ENCODE measurements at places on chromosomes 6 and 20. TPM values are rescaled to one million over a fixed set of nuclear protein-coding genes. Genes with fewer than 3 reads are reported as not detected.

GRCh38 chr6:86192123-86192522 is 549.4 kb upstream of the SYNCRIP start:
- DNase-seq, result no peak

DNA sequence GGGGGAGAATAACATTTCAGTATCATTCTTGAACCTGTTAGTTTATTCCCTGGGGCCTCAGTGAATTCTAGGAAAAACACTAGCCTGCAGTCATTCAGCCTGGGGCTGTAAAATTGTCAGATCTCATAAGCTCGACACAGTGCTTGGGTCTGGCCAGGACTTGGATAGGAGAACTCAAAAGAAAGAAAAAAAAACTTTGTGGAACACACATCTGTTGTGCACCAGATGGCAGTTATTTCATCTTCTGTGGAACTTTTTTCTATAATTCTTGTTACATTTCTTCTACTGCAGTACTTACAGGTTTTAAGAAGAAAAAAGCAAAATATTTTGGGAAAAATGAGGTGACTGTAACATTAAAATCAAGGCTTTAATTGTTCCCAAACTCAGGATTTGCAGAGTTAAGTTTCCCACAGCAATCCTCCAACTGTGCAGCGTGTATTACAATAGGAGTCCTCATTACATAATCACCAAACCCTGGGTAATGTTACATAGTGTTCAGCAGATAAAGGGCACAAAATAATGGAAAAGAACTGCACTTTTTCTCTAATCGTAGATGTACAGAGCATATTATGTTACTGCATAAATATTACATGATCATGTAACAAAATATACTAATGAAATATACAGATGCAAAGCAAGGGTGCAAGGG is 531.1 kb upstream of the CITED2 start:
- DNase-seq, result no peak

GRCh38 chr6:49733680-49734079 is 10.5 kb downstream of the CRISP3 start:
- DNase-seq, result no peak

GRCh38 chr20:10987651-10988383 is 314.0 kb upstream of the JAG1 start:
- no peak for DNase-seq

DNA sequence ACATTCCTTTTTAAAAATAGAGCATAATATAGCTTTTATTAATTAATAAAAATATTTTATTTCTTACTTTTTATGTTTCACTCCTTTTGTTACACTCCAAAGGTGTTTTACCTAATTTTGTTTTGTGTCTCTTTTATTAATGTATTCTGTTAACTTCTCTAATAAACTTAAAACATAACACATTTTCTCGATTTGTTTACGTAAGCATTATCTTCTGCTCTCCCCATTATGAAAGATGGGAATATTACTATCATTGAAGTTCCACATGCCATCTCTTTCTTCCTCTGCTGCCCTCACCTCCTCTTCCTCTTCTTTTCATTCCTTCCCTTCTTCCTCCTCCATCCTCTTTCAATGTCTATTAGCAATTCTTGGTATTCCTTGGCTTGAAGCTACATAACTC is 85.0 kb upstream of the HCRTR2 start:
- no peak for DNase-seq

DNA sequence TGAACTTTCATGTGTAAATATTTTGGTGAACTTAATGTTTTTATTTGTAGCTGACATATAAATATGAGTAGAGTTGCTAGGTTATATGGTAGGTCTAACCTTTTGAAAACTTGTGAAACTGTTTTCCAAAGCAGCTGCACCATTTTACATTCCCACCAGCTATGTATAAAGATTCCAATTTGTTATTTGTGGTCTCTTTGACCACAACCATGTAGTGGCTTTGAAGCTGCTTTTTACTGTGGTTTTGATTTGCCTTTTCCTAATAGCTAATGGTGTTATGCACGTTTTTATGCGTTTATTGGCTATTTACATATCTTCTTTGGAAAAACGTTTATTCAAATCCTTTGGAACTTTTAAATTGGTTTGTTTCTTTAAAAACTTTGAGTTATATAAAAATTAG is 10.3 kb downstream of the CST3 start:
- DNase-seq, result no peak

DNA sequence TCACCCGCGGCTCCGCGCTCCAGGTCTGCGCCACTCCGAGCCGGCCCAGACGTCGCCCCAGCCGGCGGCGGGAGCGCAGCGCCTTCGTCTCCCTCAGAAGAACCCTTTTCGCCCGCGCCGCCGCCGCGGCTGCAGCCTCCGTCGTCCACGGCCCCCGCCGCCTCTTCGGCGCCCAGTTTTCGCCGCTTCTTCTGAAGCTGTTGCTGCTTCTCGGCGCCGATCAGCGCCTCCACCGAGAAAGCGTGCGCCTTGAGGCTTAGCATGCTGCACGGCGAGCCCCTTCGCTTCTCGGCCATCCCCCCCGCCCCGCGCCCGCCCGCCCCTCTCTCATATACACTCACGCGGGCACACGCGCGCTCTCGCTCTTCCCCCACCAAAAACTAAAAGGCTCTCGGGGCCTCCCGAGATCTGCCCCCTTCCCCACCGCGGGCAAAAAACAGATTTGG is 489 bp downstream of the TBX18 start:
- DNase-seq, result no peak

The ZSCAN23 gene
- polyA plus RNA-seq, result 0.79 TPM

DNA sequence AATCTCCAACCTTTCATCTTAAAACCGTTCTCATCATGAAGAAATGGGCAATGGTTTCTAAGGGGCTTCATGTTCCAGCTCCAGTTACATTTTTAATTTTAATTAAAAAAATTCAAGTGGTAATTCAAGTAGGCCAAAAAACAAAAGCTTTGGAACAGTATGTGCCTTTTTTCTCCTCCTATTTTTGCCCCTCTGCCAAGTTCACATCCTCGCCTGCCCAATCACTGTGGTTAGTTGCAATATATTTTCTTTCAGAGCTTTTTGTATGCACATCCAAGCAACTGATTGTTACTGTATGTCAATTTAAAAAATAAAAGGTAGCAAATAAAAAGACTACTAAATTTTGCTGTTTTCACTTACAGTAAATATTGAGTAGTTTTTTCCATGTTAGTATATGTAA is 99.8 kb upstream of the B3GAT2 start:
- DNase-seq, result no peak

- DNase-seq, result no peak
These were observed 28.3 kb downstream of the RSPO4 start for GRCh38 chr20:973785-974194.

DNA sequence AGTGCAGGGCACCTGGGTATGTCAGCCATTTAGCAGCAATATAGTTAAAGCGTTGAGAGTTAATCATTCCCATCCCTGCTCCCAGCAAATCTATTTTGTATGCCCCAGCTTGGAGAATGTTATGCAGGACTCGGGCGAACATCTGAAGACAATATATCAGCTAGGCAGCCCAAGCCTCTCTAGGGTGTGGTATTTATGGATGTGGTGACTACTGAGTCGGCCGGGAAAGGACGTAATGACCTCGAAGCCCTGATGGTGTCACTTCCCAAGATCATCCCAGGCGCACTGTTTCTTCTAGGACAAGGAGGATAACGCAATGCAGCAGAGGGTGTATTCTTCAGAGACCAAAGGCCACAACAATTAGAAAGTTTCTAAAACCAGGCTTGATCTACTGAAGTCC is 63.6 kb upstream of the FAM184A start:
- no peak for DNase-seq

The LY6G6F gene
- polyA plus RNA-seq, result not detected

- DNase-seq, result no peak
These were observed 34.9 kb downstream of the GMPR start for GRCh38 chr6:16273256-16273655.

DNA sequence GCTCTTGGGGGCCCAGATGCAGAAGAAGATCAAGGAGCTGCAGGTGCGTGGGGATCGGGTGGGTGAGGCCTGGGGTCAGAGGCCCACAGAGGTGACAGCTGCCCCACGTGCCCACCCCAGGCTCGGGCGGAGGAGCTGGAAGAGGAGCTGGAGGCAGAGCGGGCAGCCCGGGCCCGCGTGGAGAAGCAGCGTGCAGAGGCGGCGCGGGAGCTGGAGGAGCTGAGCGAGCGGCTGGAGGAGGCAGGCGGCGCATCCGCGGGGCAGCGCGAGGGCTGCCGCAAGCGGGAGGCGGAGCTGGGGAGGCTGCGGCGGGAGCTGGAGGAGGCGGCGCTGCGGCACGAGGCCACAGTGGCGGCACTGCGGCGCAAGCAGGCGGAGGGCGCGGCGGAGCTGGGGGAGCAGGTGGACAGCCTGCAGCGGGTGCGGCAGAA is 41.5 kb downstream of the MYH7B start:
- no peak for DNase-seq

The CRISP2 gene
- polyA plus RNA-seq, result not detected

The TMEM151B gene
- not detected for polyA plus RNA-seq

DNA sequence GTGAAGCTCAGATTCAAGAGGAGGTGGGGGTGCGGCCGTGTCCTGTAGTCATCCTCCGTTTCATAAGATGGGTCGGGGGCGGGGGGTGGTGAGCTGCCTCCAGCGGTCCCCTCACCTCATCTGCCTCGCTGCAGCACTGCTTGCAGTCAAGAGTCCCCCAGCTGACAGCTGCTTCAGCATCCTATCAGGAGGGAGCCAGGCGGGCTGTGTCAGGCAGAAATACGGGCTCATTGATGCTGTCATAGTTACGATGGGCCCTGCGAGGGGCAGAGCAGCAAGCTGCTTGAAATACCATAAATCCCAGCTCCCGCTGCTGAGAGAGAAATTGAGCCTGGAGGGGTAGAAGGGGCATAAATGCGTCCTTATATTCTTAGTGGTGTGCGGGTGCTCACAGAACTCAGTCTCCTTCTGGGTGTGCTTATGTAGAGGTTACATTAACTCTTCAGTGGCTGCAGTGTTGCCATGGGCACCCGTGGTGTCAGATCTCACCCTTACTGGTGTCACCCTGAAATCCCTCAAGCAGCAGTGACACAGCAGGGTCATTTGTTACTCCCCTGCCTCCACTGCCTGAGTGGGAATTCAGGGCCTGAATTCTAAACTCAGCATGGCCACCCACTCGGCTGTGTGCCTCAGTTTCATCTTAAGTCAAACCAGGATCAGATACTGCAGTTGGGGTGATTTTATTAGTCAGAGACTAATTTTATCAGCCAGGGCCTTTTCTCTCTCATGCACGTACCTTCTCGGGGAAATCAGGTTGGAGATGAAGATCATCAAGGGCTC is 21.8 kb downstream of the CCDC167 start:
- no peak for DNase-seq

The MCM8 gene
- polyA plus RNA-seq, result 2.5 TPM

The MOCS1 gene
- 13.4 TPM for polyA plus RNA-seq

GRCh38 chr6:154506582-154506981 is 3.9 kb downstream of the CNKSR3 start:
- DNase-seq, result no peak

DNA sequence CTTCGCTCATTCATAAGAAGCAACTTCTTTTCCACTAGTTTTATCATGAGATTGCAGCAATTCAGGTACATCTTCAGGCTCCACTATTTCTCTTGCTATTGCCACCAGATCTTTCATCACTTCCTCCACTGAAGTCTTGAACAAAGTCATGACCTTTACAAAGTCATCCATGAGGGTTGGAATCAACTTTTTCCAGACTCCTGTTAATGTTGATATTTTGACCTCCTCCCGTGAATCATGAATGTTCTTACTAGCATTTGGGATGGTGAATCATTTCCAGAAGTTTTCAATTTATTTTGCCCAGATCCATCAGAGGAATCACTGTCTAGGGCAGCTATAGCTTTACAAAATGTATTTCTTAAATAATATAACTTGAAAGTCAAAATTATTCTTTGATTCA is 1.5 kb downstream of the CENPQ start:
- DNase-seq, result no peak

GRCh38 chr20:41960166-41960565 is 342.0 kb upstream of the CHD6 start:
- no peak for DNase-seq

The FAM83B gene
- polyA plus RNA-seq, result 3.5 TPM

The FAM162B gene
- polyA plus RNA-seq, result 0.60 TPM

DNA sequence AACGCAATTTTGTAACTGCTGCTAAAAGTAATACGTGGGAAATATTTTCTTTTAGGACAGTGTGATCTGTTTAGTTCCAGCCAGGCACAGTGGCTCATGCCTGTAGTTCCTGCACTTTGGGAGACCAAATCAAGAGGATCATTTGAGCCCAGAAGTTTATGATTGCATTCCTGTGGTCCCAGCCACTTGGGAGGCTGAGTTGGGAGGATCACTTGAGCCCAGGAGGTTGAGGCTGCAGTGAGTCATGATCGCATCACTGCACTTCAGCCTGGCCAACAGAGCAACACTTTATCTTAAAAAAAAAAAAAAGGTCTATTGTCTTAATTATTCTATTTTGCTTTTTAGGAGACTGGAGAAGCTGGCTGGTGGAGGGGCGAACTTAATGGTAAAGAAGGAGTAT is 101.5 kb downstream of the CD2AP start:
- DNase-seq, result no peak

- DNase-seq, result no peak
These were observed 97.3 kb upstream of the CHD6 start for GRCh38 chr20:41715526-41715925.

GRCh38 chr6:113997116-113997515 is 26.2 kb upstream of the HDAC2 start:
- no peak for DNase-seq

- no peak for DNase-seq
These were observed 210.8 kb upstream of the FUT9 start for GRCh38 chr6:95804847-95805541.

The TCP11 gene
- polyA plus RNA-seq, result not detected

The FAM209B gene
- polyA plus RNA-seq, result 0.44 TPM

GRCh38 chr6:85537055-85537494 is 56.6 kb downstream of the SNX14 start:
- no peak for DNase-seq

The IRF4 gene
- 9.3 TPM for polyA plus RNA-seq

The ALDH8A1 gene
- polyA plus RNA-seq, result 0.58 TPM

DNA sequence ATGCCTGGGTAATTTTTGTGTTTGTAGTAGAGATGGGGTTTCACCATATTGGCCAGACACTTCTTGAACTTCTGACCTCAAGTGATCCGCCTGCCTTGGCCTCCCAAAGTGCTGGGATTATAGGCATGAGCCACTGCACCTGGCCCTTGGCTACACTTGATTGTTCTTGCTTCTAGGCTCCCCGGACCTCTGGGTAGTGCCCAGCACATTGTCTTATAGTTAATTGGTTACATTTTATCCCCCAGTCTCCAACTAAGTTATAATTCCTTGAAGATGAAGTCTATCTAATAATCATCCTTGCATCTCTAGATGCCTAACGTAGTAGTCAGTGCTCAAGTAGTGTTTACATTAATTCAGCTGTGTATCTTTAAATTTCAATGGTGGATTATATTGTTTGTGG is 11.8 kb downstream of the SMPDL3A start:
- no peak for DNase-seq

DNA sequence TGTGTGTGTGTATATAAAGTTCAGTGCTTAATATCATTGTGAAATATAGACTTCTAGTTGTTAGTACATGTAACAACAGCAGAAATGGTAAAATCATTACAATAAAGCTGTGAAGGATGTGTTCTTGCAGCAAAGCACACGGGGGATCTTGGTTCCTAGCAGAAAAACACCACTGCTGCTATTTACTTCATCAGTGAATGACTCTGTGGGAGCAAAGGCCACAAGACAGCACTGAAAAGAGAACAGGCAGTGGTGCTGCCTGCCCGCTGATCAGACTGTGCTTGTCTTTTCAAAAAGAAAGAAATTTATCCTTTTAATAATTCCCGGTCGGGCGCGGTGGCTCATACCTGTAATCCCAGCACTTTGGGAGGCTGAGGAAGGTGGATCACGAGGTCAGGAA is 689.9 kb upstream of the CITED2 start:
- DNase-seq, result no peak

The CCDC170 gene
- 0.60 TPM for polyA plus RNA-seq

The BMP7 gene
- 2.5 TPM for polyA plus RNA-seq

- DNase-seq, result no peak
These were observed 453.8 kb upstream of the HS3ST5 start for GRCh38 chr6:114796576-114796975.

Measured in sigmoid colon (tissue), 7 donors.